ENCODE measurements at places on chromosomes 3 and 15.

- DNase-seq = no peak
Observed at GRCh38 chr3:19937459-19938294, 3.7 kb upstream of the EFHB start.

GRCh38 chr3:60076331-60076730 lies 1026.5 kb upstream of the CFAP20DC start:
- DNase-seq = no peak

GRCh38 chr15:85800478-85801123 lies 5.9 kb upstream of the KLHL25 start:
- DNase-seq = no peak

DNA sequence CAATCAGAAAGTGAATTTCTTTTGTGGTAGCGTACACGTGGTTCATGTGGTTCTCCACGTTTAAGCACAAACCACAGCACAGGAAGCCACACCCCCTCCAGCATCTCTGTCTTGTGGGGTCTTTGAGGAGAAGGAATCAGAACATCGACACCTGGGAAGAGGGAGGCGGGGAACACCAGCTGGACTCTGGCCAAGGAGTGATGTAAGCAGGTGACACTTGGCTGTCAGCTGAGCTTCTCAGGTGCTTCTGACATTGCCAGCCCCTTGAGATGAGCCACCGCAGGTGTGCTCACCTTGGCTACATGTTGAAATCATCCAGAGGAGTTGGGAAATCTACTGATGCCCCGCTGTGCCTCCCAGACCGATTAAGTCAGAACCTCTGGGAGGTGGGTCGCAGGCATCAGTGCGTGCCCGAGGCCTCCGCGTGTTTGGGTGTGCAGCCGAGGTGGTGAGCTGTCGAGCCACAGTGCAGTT lies 85.0 kb downstream of the FAM81A start:
- no peak for DNase-seq

GRCh38 chr3:108862865-108863798 lies 40.5 kb downstream of the TRAT1 start:
- no peak for DNase-seq

DNA sequence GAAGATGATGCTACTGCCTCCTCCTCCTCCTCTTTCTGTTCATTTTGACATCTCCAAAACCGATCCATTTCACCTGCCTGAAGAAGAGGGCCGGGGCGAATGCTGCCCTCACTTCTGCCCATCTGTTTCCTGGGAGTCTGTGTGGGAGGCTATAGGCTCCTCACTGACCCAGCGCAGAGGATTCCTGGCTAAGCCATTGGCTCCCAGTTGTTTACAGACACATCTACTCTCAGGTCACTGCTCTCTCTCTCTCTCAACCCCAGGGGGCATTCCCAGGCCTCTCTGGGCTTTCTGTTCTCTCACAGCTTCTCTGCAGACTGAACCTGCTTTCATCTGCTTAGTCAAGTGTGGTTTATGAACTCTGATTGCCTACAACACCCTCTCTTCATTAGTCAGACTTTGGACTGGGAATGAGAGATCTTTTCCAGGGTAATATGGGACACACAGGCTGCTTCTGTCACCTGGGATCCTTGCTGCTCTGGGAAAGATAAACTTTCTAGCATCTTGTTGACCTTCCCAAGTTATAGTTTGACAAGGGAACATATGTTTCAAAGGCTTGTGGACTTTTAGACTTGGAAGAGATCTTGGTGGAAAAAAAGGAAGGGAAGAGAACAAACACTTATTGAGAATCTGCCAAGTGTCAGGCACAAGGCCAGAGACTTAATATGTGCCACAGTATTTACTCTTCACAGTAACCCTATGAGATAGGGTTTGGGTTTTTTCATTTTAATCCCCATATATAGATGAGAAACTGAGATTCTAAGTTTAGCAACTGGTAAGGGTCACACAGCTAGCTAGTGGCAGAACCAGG lies 30.2 kb upstream of the USP3 start:
- no peak for DNase-seq

- no peak for DNase-seq
Observed at GRCh38 chr3:41690766-41691563, 270.9 kb downstream of the ULK4 start.

GRCh38 chr15:33822479-33822878 lies 145.8 kb upstream of the CHRM5 start:
- no peak for DNase-seq

DNA sequence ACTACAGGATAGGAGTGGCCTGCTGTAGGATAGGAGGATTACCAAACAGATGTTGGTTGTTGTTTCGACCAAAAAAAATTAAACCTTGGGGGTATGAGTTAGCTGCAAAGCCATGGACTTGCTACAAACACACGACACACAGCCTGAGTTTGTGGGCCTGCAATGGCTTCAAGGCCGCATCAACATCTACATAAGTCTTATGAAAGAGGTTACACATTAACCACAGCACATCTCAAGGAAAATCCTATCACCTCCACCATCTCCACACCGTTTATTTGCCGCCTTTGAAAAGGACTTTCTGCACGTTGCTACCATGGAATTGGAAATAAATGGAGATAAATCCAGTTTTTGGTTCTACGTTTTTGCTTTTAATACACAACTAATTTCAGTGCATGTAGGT lies 23.0 kb downstream of the LRIG1 start:
- no peak for DNase-seq

DNA sequence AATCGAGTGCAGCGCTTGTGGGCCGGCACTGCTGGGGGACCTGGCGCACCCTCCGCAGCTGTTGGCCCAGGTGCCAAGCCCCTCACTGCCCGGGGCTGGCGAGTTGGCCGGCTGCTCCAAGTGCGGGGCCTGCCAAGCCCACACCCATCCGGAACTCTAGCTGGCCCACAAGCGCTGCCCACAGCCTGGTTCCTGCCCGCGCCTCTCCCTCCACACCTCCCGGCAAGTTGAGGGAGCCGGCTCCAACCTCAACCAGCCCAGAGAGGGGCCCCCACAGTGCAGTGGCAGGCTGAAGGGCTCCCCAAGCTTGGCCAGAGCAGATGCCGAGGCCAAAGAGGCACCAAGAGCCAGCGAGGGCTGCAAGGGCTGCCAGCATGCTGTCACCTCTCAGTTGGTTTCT lies 73.4 kb downstream of the PLXNA1 start:
- DNase-seq = peak; percentile 80

DNA sequence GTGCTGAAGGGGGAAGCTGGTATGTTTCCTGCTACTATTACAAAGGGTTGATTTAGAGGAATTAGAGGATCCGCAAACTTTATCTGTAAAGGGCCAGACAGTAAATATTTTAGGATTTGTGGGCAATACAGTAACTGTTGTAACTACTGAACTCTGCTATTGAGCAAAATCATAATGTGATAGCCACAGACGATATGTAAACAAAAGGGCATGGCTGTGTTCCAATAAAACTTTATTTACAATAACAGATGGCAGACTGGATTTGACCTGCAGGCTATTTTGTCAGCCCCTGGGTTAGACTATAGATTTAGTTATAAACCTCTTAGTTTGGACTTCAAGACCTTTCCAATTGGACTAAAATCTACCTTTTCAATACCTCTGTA lies 27.8 kb upstream of the KCNMB2 start:
- no peak for DNase-seq

- no peak for DNase-seq
Observed at GRCh38 chr15:79172032-79172481, 81.5 kb upstream of the RASGRF1 start.

DNA sequence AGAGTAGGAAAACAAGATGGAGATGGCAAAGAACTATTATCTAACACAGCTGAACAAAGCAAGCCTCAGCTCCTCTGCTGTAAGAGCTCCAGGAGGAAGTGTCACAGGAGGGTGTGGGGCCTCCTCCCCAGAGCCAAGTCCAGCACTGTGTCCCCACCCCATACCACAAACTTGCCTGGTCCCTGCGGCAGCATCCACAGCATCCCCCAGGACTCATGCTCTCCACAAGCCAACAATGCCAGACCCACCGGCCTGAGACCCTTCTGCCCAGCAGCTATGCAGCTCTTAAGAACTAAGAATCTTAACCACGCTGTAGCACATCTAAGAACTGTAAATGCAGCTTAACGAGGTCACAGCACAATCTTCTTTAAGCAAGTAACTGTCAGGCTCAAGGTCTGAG lies 9.1 kb downstream of the RBM15B start:
- peak; percentile 61 for DNase-seq

GRCh38 chr15:62802612-62803011 lies 239.9 kb upstream of the TPM1 start:
- no peak for DNase-seq

- DNase-seq = no peak
Observed at GRCh38 chr3:108528459-108529252, 18.3 kb upstream of the MYH15 start.

DNA sequence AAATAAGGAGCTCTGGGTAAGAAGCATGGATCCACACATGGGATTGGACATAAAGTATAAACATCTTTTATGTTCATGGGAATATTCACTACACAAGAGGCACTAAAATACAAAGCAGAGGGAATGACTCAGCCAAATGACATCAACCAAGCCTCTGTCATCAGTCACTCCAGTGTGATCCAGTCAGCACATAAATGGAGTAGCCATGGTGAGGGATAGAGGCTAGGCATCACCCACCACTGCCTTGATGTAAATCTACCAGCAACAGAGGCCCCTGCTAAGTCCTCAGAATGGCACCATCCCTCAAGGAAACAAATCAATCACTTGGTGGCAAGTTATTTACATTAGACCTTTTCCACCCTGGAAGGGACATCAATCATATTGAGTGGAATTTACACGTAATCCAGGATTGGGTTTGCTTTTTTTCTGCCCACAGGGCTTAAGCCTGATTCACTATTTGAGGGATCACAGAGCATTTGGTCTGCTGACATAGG lies 27.2 kb downstream of the VEPH1 start:
- no peak for DNase-seq

- no peak for DNase-seq
Observed at GRCh38 chr15:99550077-99550476, 15.7 kb upstream of the MEF2A start.

DNA sequence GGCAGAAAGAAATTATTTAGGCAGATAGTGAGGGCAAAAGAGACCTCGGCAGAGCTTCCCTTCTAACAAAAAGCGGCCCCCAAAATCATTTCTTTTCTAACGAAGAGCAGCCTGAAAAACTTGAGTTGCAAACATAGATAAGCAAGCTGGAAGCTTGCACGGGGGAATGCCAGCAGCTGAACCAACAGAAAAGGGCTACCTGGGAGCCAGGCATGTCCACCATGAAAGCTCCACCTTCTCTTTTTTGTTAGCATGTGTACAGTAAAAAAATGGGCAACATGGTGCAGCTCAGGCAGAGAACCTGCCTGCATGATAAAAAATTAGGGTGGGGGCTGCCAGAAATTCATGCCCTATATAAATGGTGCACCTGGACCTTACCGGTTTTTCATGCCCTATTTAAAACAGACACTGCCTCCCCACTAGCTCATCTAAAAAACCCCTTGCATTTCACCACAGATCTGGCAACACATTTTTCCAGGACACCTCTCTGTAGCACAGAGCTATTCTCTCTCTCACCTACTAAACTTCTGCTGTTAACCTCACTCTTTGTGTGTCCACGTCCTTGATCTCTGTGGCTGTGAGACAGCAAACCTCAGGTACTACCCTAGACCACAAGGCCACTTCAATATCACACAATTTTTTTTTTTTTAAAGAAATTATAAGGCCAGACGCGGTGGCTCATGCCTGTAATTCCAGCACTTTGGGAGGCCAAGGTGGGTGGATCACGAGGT lies 18.7 kb downstream of the SLC33A1 start:
- no peak for DNase-seq

GRCh38 chr3:188037965-188038581 lies 115.9 kb upstream of the LPP start:
- DNase-seq = no peak

DNA sequence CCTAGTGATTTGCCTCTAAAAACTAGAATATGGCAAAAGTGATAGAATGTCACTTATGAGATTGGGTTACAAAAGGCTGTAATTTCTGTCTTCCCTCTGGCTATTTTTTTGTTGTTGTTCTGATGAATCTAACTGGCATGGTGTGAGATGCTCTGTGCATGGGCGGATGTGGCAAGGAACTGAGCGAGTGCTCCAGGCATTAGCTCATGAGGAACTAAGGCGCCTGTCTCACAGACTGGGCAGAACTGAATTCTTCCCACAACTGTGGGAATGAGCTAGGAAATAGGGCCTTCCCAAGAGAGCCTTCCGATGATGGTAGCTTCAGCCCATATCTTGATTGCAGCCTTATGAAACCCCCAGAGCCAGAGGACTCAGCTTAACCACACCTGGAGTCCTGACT lies 222.5 kb downstream of the NR2F2 start:
- no peak for DNase-seq

- no peak for DNase-seq
Observed at GRCh38 chr3:10778492-10779292, 37.3 kb upstream of the SLC6A11 start.

- no peak for DNase-seq
Observed at GRCh38 chr3:157922614-157923013, 183.6 kb downstream of the SHOX2 start.

DNA sequence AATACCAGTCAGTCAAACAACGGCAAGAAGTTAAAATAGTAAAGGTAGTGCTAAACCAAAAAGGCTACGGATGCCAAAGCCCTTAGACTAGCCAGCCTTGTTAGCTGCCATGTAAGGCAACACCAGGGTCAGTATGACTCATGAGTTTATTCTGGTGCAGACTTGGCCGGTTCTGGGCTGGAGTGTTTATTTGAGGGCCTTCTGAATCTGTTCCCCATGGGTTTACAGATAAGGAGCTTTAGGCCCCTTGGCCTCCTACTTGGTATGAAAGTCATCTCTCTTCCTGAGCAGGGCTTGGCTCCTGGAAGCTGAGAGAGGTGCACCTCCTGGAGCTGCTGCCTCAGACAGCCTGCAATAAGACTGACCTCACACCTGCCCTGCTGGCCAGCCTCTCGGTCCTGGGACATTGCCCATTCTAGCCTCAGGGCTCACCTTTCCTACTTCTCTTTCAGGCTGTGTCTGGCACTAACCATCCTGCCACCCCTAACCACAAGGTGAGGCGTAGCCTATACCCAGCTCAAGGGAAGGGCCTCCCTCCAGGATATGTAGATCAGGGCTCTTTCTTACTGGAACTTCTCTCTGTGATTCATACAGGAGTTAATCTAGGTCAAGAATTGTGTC lies 10.4 kb upstream of the RTP1 start:
- no peak for DNase-seq

DNA sequence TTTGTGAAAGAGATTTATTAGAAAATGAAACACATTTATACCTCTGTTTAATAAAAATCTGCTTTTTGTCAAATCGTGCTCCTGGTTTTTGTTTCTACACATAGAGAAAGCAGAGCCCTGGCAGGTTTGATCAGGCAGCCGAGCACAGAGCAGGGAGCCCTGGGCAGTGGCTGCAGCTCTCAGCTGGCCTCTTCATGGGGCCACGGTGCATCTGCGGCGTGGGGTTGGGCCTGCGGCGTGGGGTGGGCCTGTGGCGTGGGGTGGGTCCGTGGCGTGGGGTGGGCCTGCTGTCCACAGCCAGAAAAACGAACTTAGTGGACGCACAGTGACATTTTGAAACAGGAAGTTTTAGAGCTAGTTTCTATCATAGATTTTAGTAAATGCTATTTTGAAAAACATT lies 10.6 kb downstream of the GOLGA6L2 start:
- DNase-seq = peak; percentile 56

DNA sequence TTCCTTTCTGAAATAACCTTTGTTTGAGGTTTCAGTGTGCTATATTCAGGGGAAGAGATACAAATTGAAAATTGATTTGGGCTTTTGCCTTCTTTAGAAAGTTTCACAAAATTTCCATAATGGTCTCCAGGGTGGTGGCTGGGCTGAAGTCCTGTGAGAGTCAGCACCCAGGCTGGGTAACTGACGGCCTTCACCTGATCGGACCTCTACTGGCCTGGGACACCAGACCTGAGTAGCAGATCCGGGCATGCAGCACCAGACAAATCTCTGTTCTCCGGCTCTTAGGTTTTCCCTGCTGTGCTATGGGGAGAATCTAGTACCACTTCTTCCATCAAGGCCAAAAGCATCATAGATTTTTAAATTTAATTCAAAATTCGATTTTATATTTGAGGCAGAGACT lies 133.0 kb upstream of the LMCD1 start:
- DNase-seq = no peak

Data from chondrocyte (in vitro differentiated cells).